HFFc6 (cell line): ENCODE measurements at places on chromosomes 12 and 14. TPM values are rescaled to one million over a fixed set of nuclear protein-coding genes. Genes with fewer than 3 reads are reported as not detected.

PABPN1 gene
- 129 to 147 TPM (median 131 TPM) in 3 replicates for total RNA-seq

SRSF9 gene
- total RNA-seq, result 232 to 249 TPM (median 233 TPM) in 3 replicates

TULP3 gene
- 28.5 to 34.0 TPM (median 29.9 TPM) in 3 replicates for total RNA-seq

DNA sequence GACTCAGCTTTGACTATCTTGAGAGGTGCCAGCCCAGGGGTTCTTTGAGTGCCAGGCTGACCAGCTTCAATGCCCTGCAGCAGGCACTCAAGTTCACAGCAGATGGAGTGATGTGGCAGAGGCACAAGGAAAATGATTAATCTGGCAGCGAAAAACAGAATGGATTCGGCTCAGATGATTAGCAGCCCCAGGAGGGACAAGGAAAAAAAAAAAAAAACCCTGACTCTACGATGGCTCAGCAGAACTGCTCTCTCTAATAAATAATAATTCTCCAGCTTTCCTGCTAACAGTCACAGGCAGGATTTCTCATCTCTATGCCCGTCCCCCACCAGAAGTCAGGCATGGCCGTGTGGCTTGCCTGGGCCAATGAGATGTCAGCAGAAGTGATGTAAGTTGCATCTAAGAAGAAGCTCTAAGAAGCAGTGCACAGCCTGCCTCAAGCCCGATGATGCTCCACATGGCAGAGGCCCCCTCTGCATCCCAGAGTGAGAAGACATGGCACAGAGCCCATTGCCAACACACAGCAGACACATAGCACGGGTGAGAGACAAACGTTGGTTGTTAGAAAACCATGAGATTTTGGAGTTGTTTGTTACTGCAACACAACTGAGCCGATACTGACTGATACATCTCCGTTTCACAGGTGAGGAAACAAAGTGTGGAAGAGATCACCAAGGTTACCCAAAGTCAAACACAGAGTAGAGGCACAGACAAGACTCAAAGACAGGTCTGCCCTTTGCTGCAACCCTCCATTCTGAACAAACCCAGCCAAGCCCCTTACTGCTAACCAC, 111.0 kb downstream of the SCARB1 start:
- DNase-seq, result no peak

DNA sequence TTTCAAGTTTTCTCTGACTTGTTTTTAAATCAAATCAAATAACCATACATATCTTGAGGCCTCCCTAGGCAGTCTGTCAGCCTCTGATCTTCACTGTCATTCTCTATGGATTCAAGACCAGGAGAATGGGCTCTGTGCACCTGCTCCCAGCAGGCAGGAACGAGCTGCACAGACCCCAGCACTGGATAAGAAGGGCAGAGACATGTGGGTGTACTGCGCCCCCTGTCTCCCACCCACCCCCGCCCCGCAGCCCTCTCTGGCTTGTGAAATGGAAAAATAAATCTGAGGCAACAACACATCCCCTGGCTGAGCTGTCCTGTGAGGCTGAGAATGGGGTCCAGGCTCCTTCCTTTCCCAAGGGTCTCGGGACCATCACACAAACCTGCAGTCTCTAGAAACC, 26.3 kb downstream of the CLMN start:
- no peak for DNase-seq

GRCh38 chr12:116338064-116338846, 60.8 kb upstream of the MED13L start:
- no peak for DNase-seq

- no peak for DNase-seq
Observed at GRCh38 chr14:88276923-88277596, 46.0 kb downstream of the KCNK10 start.
